Tongue (tissue), 3 donors: ENCODE measurements at places on chromosomes 16 and 17.
A peak's percentile ranks its signal among the peaks of the same experiment; 100 is the strongest.

DNA sequence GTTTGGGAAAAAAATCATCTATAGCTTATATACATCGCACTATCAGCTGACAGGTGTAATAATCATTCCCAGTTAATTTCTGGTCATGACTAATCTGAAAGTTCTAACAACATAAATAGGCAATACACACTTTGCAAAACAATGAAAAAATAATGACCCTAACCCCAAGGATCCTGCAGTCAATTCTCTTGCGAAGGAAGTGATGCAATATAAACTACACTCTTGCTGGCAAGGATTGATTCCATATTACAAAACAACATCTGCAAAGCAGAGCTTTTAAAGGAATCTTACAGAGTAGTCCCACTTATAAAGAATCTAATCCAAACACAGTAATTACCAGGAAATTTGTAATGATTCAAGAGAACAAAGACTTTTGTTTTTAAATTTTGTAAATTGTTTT lies 73.4 kb downstream of the MYO1D start:
- DNase-seq = peak; percentile 8

DNA sequence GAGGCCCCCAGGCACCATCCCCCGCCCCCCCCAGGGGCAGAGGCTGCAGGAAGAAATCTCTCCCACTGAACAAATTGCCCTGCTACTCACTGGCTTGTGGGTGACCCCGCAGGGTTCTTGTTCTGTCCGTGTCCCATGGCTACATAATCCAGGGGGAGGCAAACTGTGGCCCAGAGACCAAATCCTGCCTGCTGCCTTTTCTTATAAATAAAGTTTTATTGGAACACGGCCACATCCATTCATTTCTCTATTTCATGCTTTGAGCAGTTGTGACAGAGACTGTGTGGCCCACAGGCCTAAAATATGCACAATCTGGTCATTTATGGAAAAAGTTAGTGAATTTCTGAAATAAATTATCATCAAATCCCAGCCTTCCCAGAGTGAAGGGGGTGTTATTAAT lies 38.2 kb downstream of the ABCC6 start:
- DNase-seq = no peak

- no peak for DNase-seq
Measured at GRCh38 chr16:79728923-79729240, 128.3 kb upstream of the MAF start.

DNA sequence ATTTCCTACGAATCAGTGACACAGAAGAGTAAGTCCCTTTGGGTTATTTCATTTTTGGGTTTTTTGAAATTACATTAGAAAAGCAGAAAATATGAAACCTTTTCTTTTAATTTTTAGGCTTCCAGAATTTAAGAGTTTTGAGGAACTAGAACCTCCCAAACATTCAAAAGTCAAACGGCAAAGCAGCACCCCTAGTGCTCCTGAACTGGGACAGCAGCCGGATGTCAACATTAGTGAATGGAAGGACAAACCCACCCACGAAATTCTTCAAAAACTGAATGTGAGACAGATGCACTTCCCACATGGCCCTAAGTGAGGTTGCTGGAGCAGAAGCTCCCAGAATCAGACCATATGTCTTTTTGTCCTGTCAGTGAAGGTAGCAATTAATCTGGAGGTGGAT lies 199.4 kb downstream of the PHKB start:
- DNase-seq = no peak

DNA sequence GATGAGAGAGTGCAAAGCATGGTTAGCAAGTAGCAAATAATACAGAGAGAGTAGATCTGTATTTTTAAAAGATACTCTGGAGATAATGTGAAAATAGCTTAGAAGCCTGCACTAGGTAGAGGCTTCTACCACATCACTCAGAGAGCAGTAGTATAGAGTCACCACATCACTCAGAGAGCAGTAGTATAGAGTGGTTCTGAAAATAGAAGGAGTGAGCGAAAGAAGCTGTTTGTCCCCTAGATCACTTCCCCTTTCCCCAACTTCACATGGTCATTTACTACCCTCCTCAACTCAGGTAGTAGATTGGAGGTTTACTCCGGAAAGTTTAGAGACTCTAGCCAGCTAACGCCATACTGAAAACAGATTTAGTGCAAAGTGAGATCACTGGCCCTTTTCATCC lies 17.1 kb downstream of the DGKE start:
- no peak for DNase-seq

DNA sequence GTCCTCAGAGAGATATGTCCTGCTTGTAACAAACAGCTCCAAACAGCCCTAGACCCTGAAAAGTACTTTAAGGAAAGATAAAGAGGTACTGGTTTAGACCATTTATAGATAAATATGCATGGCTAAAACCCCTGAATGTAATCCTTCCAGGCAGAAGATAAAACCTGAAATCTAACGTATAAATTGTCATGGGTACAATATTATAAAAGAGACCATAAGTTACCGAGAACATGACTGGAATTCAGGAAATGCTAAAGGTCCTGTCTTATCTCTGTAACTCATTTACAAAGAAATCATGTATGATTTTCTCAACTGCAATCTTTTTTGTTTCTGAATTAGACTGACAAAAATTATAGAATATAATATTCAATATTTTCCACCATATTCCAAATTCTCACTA lies 9.2 kb upstream of the KANSL1 start:
- no peak for DNase-seq

DNA sequence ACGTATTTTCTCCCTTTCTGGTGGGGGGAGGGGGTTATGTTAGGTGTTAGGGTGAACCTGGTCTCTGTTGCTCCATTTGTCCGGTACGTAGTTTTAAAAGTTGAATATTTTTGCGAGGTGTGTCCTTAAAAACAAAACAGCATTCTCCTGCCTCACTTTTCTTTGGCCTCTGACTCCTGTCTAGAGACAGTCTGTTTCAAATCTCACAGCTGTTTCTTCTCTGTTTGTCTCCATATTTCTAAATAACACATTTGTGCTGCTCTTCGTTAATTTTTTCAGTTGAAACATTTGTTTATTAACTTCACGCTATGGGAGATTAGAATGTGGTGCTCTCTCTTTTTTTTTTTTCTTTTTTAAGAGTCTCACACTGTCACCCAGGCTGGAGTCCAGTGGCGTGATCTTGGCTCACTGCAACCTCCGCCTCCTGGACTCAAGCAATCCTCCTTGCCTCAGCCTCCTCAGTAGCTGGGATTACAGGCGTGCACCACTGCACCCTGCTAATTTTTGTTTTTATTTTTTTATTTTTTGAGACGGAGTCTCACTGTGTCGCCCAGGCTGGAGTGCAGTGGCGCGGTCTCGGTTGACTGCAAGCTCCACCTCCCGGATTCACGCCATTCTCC lies 31.7 kb downstream of the RPA1 start:
- DNase-seq = no peak

DNA sequence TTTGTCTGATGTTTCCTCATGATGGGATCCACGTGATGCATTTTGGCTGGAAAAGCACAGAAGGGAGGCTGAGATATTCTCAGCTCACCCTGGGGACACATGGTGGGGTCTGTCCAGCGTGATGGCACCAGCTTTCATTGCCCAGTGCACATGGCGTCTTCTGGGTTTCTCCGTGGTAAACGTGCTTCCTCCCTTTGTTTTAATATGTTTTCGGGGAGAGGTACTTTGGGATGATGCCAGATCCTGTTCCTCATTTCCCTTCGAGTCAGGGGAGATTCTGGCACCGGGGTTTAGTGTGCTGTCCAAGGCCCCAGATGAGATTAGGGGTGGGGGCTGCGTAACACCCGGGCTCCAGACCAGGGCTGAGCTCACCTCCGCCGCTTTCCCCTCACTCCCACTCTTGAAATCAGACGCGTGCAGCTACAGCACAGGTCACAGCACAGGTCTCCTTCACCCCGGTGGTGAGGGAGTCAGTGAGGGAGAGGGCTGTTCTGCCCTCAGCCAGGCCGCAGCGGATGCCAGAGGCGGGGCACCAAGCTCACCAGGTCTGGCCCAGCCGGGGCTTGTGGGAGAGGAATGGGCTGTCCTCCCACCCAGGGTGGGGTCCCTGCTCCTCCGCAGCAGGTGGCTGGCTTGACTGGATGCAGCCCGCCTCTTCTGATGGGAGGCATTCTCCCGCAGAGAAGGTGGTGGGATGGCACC lies 33.9 kb downstream of the COX4I1 start:
- DNase-seq = peak; percentile 42
